ENCODE measurements at places on chromosomes 3 and 15.

GRCh38 chr15:51267703-51268083 is 70.7 kb downstream of the CYP19A1 start:
- DNase-seq = no peak

- no peak for DNase-seq
These were observed 828.0 kb upstream of the DPPA4 start for GRCh38 chr3:110165370-110165743.

- no peak for DNase-seq
These were observed 354.5 kb upstream of the THBS1 start for GRCh38 chr15:39226169-39226937.

GRCh38 chr3:27728195-27729087 is 6.3 kb upstream of the EOMES start:
- no peak for DNase-seq

GRCh38 chr3:168801794-168802193 is 706.1 kb upstream of the GOLIM4 start:
- no peak for DNase-seq

DNA sequence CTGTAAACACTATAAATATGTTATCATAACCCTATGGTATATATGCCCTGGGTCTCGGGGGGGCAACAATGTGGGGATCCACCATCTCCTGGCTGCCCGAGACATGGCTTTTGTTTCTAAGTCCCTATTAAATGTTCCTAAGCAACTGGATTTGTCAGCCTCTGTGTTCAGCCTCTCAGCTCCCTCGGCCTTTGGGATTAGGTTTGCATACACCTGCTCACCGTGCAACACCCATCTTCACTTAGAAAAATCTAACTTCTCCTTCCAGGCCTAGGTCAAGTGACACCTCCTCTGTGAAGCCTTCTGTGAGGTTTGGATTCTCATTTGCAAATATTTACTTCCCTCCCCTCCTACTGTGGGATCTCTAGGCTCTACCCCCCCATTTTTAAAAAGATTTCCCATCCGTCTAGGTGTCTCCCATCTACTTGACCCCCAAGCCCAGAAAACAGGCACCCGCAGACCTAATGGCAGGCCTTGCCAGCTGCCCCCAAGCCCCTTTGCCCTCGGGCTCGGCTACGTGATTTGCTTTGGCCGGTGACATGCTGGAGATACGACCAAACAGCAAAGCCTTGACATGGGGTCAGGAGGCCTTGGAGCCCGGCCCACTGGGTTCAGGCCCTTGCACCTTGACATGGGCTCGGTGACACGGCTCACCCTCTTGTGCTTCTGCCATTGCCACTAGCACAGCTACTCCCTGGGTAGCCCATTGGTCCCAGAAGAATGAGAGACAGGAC is 66.0 kb upstream of the BLM start:
- DNase-seq = no peak

- no peak for DNase-seq
These were observed 44.9 kb downstream of the APBA2 start for GRCh38 chr15:28930476-28931291.

GRCh38 chr3:143443851-143444331 is 324.3 kb downstream of the CHST2 start:
- DNase-seq = peak; percentile 62

DNA sequence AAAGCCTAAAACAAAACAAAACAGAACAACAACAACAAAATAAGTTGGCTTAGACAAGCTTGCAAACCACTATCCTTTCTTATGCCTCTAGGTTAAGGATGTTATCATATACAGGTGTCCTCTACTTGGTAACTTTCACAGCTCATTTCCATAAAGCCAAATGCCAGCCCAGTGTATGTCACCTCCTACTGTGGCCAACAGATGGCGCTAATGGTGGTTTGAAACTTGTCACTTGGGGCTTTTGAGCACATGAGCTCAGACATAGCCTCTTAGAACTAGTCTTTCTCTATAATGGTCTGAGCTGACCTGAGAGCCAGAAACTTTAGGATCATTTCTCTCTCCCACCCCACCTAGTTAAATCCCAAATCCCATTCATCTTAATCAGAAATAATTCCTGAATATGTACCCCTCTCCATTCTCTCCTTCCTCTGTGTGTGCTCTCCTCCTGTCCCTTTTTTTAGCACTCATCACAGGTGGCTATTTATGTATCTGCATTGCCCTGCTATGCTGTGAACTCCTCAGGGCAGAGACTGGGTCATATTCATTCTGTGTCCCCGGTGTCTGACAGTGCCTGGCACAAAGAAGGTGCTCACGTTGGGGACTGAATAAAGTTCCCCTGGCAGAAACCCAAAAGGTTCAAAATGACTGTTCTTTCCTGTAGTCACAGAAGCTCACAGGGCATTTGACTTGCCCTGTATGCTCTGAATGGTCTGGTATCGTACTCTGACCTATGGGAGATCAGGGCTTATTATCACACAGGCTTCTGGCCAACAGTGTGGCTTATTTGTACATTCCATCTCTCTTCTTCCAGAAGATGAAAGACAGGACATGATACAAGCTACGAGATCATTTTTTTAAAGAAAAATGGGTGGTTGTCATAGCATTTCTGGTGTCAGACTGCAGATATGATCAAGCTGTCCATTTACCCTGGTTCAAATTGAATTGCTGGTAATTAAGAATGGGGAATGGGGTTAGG is 319.3 kb upstream of the AZI2 start:
- DNase-seq = peak; percentile 70

DNA sequence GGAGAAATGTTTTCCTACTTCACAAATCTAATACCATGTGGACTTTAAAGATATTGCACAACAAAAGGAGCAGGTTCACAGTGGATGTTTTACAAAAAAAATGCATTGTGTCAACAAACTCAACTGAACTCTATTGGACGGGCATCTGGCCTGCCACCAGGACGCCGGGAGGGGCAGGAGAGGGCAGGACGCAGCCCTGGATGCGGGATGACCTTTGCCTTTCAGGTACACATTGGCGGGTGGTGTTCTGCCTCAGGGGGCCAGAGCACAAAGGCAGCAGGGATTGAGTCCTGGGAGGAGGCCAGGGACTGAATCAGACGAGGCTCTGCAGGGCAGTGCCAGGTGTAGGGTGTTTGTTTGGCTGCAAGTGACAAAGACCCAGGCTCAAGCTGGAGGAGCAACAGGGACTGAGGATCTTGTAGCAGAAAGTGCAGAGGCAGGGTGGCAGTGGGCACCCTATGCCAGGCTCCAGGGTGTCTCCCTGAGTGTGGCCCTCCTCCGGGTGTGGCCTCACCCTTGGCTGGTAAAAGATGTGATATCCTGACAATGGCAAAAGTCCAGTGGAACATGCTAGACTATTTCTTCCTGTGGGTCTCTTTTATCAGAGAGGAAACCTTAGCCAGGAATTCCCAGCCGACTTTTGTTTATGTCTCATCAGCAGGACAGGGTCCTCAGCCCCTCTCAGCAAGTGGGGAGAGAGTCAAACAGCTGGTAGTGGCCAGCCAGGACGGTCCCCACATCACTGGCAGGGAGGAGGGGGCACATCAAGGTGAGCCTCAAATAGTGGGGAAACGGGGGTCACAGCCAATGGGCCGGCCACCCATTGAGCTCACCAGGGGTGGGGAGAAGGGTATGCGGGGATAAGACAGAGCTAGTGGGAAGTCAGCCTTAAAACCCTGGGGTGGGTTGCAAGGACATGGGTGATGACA is 29.7 kb upstream of the KLF13 start:
- no peak for DNase-seq
